ENCODE measurements at places on chromosomes 13 and 19.

DNA sequence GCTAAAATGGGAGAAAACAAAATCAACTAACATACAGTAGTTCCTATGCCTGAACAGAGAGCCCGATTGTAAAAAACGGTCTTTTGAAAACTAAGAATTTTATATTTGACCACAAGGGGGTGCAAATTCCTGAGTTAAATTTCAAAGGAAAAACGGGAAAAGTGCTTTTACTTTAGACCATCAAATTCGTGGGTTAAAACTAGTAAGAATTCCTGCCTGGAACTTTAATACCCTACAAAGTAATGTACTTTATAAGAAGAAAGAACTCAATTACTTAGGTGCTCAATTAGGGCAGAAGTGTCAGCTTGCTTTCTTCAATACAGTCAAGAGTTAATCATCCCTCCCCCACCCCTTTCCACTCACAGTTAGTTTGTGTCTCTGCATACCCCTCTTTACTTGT, 69.8 kb downstream of the KCNRG start:
- no peak for DNase-seq

DNA sequence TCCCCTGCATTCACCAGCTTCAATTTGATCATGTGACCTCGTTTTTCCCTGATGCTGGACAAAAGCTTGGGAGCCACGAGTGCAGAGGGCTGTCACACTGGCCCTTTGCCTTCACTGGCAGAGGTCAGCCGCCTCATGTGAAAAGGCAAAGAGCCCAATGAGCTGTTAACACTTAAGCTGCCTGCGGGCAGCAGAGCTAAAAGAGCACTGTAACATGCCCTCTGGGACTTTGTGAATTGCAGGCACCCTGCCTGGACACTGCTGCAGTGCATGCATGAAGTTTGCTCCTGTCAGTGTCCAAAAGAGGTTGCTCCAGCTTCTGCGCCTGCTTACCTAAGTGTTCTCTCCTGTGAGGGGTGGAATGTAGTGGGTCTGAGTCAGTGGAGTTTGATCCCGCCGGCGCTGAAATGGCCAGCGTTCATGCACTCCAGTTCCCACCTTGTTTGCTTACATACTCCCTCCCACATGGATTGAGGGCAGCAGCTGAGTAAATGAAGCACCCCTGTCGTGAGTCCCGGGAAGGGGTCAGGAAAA, 193.7 kb downstream of the RFC3 start:
- no peak for DNase-seq

DNA sequence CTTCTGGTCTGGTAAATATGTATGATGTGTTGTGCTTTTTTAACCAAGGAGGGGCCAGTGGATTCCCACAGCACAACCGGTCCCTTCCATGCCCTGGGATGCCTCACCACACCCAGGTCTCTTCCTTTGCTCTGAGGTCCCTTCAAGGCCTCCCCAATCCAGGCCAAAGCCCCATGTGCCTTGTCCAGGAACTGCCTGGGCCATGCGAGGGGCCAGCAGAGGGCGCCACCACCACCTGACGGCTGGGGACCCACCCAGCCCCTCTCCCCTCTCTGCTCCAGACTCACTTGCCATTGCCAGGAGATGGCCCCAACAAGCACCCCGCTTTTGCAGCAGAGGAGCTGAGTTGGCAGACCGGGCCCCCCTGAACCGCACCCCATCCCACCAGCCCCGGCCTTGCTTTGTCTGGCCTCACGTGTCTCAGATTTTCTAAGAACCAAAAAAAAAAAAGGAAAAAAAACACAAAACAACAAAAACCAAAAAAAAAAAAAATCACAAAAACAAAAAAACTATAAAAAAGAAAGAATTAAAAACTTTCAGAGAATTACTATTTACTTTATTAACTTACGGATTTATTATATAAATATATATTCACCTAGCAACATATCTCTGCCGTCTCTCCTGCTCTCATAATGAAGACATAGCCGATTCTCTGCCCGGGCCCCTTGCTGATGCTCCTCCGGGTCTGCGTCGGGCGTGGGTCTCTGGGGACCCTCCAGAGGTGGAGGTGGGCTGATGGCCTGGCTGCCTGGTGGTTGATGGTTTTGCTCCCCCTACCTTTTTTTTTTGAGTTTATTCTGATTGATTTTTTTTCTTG, 14.4 kb downstream of the CAPN12 start:
- peak; percentile 95 for DNase-seq

DNA sequence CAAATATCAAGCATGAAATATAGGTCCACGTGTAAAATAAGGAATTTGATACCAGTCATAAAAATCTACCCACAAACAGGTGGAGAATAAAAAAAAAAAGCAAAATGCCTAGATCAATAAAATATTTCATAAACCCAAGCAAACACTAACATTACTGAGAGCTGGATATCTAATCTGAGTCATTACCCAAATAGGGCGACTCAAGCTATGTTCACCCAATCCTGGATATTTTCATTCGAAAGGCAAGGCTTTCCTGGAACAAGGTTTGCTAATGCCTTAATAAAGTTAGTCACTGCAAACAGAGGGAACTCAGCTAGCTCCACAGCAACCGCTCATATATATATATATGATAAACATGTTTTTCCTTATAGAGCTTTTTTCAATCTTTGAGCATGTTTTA, 33.5 kb upstream of the TM9SF2 start:
- no peak for DNase-seq

DNA sequence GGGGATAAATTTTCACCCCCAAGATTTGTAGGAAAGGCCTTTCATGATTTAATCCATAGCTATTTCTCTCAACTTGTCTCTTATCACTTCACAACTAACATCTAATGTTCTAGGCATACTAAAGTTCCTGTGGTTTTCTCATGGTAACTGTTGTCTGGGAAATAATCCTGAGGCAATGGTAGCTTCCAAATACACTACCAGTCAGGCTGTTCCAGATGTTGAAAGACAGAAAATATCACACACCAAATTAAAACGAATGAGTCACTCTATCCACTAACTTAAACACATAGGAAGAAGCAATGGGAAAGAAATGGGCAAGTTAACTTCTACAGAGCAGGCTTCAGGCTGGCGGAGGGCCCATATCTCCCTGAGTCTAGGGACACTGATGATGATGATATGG, 77.7 kb upstream of the MYO16 start:
- no peak for DNase-seq

DNA sequence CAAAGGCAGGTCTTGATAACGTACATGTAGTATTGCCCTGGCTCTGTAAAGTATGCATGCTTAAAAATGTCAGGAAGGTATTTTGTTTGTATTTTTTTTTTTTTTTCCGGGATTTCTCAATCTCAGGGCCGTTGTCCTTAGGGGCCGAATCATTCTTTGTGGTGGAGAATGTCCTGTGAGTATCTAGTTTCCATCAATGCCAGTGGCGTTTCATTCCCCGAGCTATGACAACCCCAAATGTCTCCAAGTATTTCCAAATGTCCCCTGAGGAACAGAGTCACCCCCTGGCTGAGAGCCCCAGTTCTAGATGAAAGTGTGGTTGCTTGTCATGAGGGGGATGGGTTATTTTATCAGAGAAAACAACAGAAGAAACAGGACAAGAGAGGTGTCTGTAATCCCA, 68.7 kb downstream of the ACSBG2 start:
- no peak for DNase-seq

- peak; percentile 99 for DNase-seq
Measured at GRCh38 chr19:52734893-52735661, at the start of gene ZNF611. Gene ZNF611, minus strand, starts transcription at chr19:52735044. Its CDS starts 19,150 bp downstream, at chr19:52715894.

GRCh38 chr13:54029720-54030119, 1001.1 kb downstream of the OLFM4 start:
- no peak for DNase-seq

Data from endodermal cell (in vitro differentiated cells).